ENCODE measurements at places on chromosomes 13 and 19.

- no peak for DNase-seq
Observed at GRCh38 chr19:16018801-16019551, 57.3 kb upstream of the TPM4 start.

DNA sequence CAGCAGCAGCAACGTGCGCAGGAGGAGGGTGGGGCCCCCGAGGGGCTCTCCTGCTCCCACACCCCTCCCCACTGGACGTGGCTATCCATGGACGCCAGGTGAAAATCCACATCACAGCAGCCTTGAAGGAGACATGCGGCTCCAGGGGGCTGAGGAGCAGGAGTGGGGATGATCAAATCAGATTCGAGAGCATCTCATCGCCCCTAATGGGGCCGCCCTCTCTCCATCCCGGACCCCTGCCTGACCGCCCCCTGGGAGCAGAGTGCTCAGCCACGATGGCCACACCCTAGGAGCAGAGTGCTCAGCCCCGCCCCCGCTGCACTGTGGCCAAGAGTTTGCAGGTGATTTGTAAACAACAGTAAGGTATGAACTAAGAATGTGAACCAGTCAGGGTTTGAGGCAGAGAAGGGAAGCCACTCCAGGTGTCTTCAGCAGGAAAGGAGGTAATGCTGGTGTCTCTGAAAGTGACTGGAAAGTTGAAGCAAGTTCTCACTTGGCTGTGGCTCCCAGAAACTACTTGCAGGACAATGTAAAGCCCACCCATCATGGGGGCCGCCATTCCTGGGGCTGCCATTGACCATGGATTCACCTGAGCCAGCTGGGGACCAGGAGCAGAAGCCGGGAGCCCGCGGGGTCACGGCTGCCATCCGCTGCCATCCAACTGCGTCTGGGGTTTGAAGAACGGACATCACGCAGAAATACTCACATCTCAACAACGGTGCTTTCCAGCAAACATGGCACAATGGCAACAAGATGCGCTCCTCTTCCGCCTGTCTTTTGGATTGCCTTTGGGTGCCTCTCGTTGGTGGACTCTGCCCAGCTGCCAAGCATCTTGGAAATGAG, 71.8 kb downstream of the SPACA7 start:
- no peak for DNase-seq

GRCh38 chr13:58018865-58019264, 387.3 kb downstream of the PCDH17 start:
- DNase-seq, result no peak

DNA sequence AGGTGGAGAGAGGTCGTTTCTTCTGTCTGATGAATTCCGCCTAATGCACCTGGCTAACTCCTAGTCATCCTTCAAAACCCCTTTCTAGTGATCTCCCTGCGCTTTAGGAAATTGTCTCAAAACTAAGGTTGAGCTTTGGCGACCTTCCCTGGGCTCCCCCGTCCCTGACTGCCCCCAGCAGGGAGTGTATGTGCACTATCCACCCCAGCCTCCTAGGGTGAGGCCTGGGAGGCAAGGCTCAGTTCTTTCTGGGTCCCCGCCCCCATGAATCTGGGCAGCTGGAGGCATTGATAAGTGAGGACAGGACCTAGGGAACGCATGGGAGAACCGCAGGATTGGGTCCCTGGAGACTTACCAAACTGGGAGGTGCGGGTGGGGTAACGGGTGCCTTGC, 378 bp downstream of the TLE6 start:
- DNase-seq, result no peak

DNA sequence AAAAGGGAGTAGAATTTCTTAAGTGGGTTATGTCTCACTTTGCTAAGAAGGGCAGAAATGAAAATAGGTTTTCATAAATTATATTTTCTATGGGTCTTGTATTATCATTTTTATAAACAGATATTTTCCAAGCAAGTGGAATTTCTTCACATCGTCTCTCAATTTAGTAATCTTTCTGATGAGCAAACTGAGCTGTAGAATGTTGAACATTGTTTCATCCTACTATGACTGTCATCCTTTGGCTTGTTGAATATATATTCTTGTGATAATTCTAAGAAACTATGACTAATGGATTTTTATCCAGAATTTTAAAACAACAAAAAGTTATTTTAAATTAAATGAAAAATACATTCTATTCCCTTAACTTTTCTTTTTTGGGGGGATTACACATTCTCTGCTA, 313.8 kb downstream of the ENOX1 start:
- no peak for DNase-seq

Measured in C1 segment of cervical spinal cord (tissue), 14 donors.